ENCODE measurements at places on chromosomes 3 and 15.

DNA sequence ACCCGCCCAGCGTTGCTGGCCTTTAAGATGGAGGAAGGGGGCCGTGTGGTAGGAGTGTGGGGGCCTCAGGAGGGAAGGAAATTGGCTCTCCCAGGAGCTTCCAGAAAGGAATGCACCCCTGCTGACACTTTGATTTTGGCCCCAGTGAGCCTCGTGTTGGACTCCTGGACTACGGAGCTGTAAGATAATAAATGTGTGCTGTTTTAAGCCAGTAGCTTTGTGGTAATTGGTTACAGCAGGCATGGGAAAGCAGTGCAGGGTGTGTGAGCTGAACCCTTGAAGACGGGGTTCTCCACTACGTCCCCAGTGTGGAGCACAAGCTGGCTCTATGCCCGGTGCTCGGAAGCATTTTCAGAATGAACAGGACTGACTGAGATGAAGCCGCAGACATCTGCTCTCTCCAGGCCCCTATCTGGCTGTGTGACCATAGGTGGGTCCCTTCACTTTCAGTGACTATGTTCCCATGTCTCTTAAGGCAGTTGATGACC is 22.9 kb upstream of the CGNL1 start:
- no peak for DNase-seq

DNA sequence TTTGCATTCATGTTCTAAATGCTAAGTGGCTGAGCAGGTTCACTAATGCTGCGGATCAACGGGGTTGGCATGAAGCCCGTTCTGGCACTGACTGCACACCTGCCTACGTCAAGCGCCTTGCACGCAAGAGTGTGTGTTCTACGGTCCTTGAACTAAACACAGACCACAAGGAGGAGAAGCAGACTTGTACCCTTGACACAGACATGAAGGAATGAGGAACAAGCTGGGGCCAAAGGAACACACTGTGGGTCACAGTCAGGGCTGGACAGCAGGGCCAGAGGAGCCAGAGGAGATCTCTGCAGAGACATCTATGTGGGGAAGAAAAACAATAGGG is 48.0 kb upstream of the LDHAL6B start:
- DNase-seq, result no peak

- DNase-seq, result no peak
Measured at GRCh38 chr3:195098741-195099525, 172.0 kb downstream of the XXYLT1 start.

- no peak for DNase-seq
Measured at GRCh38 chr15:33852570-33852969, 115.7 kb upstream of the CHRM5 start.

- peak; percentile 99 for DNase-seq
Measured at GRCh38 chr3:109188741-109189140, 52.2 kb downstream of the C3orf85 start.

GRCh38 chr15:87500240-87500639 is 756.3 kb downstream of the NTRK3 start:
- DNase-seq, result no peak

DNA sequence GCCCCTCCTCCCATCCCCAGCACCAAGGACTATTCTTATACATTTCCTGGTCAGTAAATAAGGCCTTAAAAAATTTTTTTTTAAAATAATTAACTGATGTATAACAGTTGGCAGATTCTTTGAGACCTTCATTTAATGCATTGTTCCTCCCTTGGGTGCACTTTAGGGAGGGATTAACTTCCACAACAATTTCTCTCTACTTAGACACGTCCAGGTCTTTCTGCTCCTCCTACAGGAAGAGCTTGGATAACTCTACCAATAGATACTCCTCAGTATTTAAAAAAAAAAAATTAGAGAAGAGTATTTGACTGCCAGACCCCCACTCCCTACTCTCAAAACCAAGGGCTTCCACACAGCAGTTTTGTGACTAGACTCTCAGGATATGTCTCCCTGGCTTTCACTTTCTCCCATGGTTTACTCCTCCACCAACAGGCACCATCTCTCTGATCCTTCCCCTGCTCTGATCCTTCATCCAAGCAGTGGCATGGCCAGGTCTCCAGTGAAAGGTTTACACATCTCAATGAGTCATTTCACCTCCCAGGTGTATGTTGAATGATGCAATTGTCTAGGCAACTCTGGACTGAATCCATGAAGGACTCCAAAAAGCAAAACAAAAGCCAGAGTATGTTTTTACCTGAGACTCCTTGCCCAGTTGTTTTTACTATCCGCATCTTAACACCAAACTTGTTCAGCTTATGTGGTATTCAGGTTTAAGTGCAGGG is 7.4 kb downstream of the ZIC4 start:
- no peak for DNase-seq

Measured in NCI-H82 (cell line).